ENCODE measurements at places on chromosomes 1 and 21. TPM values are rescaled to one million over a fixed set of nuclear protein-coding genes. Genes with fewer than 3 reads are reported as not detected.

The UBASH3A gene
- total RNA-seq: not detected

The PHF13 gene
- total RNA-seq: 23.0 TPM

The BMP8A gene
- total RNA-seq: not detected

The GABRD gene
- total RNA-seq: 1.2 TPM

The PPIE gene
- 86.0 TPM for total RNA-seq

The CFAP74 gene
- total RNA-seq: not detected

The OR10Z1 gene
- not detected for total RNA-seq

The ST6GALNAC5 gene
- total RNA-seq: not detected

- no peak for DNase-seq
Measured at GRCh38 chr1:154901591-154901990, 31.5 kb upstream of the KCNN3 start.

- no peak for DNase-seq
Measured at GRCh38 chr1:228547464-228547792, 60.2 kb downstream of the RNF187 start.

DNA sequence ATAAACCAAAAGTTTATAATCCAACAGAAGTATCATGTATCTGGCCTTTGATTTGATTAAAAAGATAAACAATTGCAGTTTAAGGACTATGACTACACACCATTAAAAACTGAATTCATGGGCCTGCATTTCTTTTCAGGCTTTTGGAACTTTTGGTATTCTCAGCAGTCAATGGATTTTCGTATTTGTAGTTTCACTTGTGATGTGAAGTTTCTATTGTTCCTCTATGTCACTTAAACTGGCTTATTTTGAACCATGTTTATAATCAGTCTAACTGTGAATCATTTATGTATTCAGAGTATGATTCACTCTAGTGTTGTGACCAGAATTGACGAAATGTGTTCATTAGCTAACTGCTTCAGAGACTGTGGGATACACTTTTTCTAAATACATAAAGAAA lies 132.9 kb downstream of the COQ8A start:
- no peak for DNase-seq

- peak; percentile 86 for DNase-seq
Measured at GRCh38 chr1:181423301-181423918, 59.9 kb upstream of the CACNA1E start.

DNA sequence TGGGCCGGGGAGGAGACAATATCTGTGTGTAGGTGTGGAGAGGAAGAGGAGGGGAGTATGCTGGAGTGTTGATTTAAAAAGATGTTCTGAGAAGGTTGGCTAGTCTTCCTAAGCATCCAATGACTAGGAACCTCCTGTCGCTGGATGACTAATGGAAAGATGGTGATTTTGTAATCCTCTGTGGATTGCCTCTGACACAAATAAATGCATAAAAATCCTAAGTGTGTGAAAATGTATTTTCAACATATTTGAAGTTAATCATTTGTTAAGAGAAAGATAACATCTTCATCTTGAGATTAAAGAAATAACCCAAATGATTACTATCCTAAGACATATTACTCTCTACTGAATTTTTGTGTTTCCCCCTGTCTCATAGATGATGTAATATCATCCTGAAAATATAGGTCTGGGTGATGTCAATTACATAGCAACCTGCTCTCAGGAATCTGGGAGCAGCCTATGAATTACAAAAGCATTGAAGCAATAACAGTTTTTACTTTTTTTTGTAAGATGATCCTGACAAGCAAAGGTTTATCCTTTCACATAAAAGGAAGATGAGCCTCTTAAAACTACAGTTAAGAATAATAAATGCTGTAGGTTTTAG lies 220.5 kb upstream of the MAP1LC3C start:
- DNase-seq: no peak

GRCh38 chr1:168202941-168203654 lies 22.7 kb upstream of the SFT2D2 start:
- no peak for DNase-seq

DNA sequence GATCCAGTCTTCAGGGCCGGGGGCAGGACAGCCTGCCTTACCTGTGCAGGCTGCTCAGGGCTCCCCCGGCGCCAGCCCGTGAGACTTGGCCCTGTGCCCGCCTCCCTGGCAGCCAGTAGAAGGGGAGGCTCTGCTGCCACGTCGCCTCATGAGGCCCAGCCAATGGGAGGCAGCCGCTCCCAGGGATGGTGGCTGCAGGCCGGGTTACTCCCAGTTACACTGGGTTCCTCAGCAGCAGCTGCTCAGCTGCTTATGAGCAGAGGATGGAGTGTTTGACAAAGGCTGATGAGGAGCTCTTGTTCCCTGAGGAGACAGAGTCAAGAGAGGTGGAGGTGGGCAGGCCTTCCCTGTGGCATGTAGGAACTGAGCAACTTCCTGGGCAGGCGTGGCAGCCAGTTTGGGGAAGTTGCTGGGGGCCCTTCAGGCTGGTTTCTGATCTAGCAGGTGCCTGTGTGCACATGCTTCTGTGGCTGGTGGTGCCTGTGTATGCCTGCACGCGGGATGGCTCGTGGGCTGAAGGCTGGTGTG lies 5.5 kb downstream of the MFSD2A start:
- no peak for DNase-seq

GRCh38 chr1:26363549-26364448 lies 8.8 kb downstream of the ZNF683 start:
- peak; percentile 32 for DNase-seq

DNA sequence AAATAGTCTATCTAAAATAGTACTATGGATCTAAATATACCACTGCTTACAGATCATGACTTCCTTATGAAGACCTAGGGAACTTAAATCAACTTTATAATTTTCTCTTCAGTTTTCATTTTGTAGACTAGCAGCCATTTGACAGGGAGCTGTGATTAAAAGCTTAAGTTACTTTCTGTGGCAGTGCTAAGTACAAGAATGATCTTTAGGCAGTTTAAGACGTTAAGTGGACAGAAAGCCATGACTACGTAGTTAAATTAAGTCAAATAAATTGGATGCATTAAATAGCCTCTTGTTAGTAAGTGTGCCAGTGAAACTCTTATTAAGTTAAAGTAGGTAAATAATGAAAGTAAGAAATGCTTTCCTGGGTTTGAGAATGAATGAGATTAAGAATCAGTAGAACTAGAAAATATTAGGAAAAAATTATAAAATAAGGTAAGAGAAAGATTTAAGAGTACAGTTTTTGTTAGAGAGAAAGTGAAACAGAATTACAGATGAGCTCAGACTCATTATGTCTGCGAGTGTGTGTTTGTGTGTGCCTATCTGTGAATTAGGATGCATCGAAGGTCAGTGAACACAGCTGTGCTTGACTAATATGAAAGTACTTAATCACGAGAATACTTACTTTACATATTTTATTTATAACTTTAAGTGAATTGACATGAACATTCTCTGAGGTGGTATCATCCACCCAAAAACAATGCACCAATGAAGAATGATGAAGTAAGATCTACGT lies 336.9 kb downstream of the KCNT2 start:
- DNase-seq: no peak

DNA sequence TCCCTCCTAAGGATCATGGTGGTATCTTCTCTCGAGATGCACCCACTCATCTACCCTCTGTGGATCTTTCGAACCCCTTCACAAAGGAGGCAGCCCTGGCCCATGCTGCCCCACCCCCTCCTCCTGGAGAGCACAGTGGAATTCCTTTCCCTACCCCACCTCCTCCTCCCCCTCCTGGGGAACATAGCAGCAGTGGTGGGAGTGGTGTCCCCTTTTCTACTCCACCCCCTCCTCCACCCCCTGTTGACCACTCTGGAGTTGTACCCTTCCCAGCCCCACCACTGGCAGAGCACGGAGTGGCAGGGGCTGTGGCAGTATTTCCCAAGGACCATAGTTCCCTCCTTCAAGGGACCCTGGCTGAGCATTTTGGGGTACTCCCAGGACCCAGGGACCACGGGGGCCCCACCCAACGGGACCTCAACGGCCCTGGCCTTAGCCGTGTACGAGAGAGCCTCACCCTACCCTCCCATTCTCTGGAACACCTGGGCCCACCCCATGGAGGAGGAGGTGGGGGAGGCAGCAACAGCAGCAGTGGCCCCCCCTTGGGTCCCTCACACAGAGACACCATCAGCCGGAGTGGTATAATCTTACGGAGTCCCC lies 14.5 kb upstream of the TARS2 start:
- DNase-seq: no peak

- no peak for DNase-seq
Measured at GRCh38 chr1:199978408-199978940, 49.0 kb upstream of the NR5A2 start.

- peak; percentile 13 for DNase-seq
Measured at GRCh38 chr1:19203440-19203839, 6.6 kb downstream of the UBR4 start.

GRCh38 chr1:32984455-32985171 lies 20.0 kb upstream of the RNF19B start:
- DNase-seq: no peak

Data from G401 (cell line).